ENCODE measurements at places on chromosomes 3 and 15.

GRCh38 chr15:90787881-90788280 lies 70.7 kb downstream of the BLM start:
- no peak overlapping the region for H3K27ac ChIP-seq
- H3K4me1 ChIP-seq, result no peaks in the 10 kb centered on the region
- H3K27me3 ChIP-seq, result no peaks in the 10 kb centered on the region
- no peak for DNase-seq

DNA sequence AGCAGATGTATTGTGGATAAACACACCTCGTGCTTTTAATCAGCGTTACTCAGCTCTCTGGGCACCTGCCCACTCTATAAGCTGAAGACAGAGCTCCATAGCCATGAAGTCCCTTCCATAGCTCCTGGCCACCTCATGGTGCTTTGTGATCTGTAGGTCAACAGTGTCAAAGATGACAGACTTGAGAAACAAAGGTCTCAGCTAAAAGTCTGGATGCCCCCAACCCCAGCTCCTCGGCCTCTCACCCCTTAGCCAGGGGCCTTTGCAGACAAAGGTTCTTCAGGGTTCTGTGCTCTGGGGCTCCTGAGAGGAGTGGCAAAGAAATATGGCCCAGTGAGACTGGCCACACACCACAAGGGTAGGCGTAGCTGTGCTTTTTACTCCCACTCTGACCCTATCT lies 168.6 kb downstream of the KLF13 start:
- H3K4me3 ChIP-seq, result no peak overlapping the region
- H3K27me3 ChIP-seq, result no peaks in the 10 kb centered on the region
- DNase-seq, result no peak
- no peak overlapping the region for H3K27ac ChIP-seq
- no peaks in the 10 kb centered on the region for H3K36me3 ChIP-seq

- no peak overlapping the region for H3K27ac ChIP-seq
- H3K27me3 ChIP-seq, result no peaks in the 10 kb centered on the region
- H3K4me1 ChIP-seq, result peaks cover 1% of the 10 kb centered on the region
- H3K36me3 ChIP-seq, result peaks cover 29% of the 10 kb centered on the region
These were observed 11.0 kb downstream of the ANKRD63 start for GRCh38 chr15:40271685-40272484.

GRCh38 chr15:59553879-59554735 lies 57.5 kb upstream of the GCNT3 start:
- H3K4me3 ChIP-seq, result no peak overlapping the region
- H3K27ac ChIP-seq, result peak overlapping the region; percentile 46
- H3K27me3 ChIP-seq, result no peaks in the 10 kb centered on the region
- peak; percentile 84 for DNase-seq

DNA sequence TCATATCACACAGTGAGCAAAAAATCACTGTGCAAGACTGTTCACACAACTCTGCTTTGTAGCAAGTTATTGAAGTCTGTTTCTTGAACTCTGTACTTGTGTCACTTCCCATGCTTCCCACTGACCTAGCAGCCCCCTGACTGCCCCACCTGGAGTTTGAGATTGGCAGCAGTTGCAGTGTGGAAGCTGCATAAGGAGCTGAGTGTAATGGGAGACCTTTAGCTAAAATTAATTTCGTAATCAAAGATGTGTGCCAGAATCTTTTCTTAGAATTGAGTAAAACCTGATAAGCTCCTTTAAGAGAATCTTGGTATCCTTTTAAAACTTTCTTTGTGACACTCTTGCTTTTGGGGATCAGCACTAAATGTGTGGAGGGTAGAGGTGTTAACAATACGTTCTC lies 42.8 kb downstream of the NKIRAS1 start:
- no peaks in the 10 kb centered on the region for H3K27me3 ChIP-seq
- H3K27ac ChIP-seq, result no peak overlapping the region
- peaks cover 35% of the 10 kb centered on the region for H3K4me1 ChIP-seq
- H3K4me3 ChIP-seq, result no peak overlapping the region
- DNase-seq, result peak; percentile 43

DNA sequence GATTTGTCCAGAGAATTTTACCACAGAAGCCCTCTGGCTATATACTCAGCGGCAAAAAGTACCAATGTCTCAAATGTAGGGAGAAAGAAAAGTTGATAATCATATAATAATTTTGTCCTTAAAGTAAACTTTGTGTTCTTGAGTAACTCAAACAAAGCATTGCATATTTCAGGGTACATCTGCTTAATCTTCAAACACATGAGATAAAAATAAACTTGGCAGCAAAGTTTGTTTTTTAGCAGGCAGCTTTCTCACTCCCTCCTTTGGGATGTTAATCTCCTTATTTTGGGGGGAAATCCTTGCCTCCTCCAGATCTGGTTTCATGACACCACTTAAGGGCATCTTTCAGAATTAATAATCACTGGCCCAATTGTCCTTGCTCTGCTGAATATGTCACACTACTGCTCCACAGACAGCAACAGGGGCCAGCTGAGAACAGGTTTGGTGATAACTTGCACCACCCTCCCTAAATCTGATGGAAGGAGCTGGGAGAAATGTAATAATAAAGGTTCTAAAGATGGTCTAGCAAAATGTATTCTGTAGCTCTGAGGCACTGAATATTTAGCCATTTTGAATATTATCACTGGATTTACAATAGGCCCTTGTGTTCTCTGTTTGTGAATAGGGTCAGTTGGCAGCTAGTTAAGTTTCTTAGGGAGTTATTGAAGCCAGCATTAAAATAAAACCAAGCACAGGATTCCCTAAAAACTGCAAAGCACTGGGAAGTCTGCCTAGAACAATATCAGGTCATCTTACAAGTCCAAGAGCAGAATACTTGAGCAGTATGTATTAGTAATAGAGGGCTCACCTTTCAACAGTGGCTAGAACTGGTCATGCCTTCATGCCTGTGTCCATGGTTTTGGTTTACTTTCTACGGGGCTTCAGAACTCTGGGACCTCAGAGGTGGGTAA lies 79.2 kb downstream of the EFL1 start:
- DNase-seq, result peak; percentile 47
- peaks cover 14% of the 10 kb centered on the region for H3K4me1 ChIP-seq
- no peak overlapping the region for H3K4me3 ChIP-seq

DNA sequence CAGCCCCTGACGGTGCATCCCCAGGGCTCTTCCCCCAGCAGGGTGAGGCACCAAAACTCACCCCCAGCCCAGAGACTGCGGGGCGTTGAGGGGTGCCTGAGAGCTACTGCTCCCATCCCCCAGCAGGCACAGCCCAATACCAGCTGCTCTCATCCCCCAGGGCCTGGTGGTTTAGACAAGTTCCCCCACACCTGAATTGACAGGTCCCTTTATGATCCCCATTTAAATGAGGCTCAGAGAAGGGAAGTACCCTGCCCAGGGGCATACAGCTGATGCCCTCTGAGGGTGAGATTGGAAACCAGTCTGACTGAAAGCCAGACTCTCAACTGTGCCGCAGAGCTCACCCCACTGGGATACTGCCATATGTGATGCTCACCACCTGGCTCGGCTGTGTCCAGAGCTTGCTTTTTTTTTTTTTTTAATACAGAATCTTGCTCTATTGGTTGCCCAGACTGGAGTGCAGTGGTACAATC lies 20.1 kb downstream of the DUSP7 start:
- H3K4me3 ChIP-seq, result no peak overlapping the region
- H3K27me3 ChIP-seq, result no peaks in the 10 kb centered on the region
- H3K27ac ChIP-seq, result no peak overlapping the region
- H3K36me3 ChIP-seq, result no peaks in the 10 kb centered on the region
- peaks cover 16% of the 10 kb centered on the region for H3K4me1 ChIP-seq

GRCh38 chr3:70640481-70640880 lies 328.0 kb upstream of the MDFIC2 start:
- no peaks in the 10 kb centered on the region for H3K36me3 ChIP-seq
- no peak for DNase-seq
- H3K4me3 ChIP-seq, result no peak overlapping the region

DNA sequence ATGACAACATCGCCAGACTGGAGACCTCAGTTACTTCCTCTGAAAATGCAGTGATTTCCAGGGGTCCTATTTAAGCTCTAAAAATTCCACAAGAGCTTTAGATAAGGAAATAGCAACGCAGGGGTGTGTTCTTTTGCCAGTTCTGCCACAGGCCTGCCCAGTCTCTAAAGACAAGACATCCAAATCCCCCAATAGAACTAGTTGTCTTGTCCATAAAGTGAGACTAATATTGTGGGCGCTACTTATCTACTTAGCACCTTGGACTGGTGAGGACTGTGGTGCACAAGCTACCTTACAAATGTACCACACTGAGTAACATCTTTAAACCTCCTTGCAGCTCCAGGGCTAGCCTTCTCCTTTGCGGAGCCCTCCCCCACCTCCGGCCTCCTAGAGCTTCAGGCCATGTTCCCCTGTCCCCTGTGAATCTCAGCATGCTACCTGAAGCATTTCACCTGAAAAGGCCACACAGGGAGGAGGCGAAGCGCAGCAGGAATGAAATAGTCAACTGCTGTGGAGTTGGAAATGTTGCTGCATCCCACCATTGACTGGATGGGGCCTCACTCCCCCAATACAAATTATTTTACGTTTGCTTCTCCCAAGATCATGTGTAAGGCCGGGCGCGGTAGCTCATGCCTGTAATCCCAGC lies 9.6 kb upstream of the LRRC2 start:
- no peak overlapping the region for H3K4me3 ChIP-seq
- DNase-seq, result no peak
- H3K36me3 ChIP-seq, result no peaks in the 10 kb centered on the region
- H3K27ac ChIP-seq, result no peak overlapping the region
- no peaks in the 10 kb centered on the region for H3K27me3 ChIP-seq
- H3K4me1 ChIP-seq, result no peaks in the 10 kb centered on the region

DNA sequence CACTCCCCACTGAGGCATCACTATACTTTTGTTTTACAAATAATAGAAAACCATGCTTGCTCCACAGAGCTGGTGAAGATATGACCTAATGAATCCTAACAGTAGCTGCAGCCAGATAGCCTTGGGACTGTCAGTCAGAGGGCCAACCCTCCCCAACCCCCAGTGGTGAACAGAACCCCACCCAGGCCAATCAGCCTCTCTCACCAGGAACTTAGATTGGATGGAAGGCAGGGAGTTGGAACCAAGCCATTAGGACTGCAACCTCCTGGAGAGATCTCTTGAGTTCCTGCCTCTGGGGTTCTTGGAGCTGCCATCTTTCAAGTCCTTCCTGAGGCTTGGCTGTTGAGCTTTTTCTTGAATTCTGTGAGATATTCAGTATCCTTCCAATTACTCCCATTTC lies 3.0 kb upstream of the MRPS22 start:
- H3K27me3 ChIP-seq, result no peaks in the 10 kb centered on the region
- H3K4me1 ChIP-seq, result peaks cover 6% of the 10 kb centered on the region
- no peak overlapping the region for H3K4me3 ChIP-seq
- no peak for DNase-seq
- no peak overlapping the region for H3K27ac ChIP-seq

DNA sequence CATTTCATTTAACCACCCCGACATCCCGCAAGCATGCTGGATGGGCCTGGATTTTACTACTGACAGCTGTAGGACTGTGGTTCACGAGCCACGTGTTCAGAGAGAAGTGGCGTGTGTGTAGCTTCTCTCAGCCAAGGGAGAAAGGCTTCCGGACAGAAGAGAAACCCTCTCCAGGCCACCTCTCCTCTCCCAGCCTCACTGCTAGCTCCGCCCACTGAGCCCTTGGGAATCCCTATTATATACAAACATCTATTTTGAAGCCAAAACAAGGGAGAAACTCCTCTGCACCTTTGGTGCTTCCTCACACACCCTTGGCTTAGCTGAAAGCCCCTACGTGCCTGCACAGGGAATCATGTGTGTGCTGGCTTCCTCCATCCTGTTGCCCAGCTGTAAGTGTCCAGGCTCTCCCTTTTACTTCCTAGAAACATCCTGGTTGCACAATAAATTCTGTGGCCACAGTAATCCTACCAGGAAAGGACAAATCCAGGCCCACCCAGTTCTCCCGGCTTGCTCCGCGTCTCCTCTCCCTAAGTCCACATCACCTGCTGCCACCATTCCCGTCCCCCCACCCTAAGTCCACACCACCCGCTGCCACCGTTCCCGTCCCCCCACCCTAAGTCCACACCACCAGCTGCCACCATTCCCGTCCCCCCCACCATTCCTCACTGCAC lies 30.5 kb downstream of the PCSK6 start:
- peaks cover 17% of the 10 kb centered on the region for H3K4me1 ChIP-seq
- DNase-seq, result no peak
- H3K4me3 ChIP-seq, result no peak overlapping the region
- H3K27me3 ChIP-seq, result no peaks in the 10 kb centered on the region
- no peak overlapping the region for H3K27ac ChIP-seq
- H3K36me3 ChIP-seq, result no peaks in the 10 kb centered on the region

- H3K27me3 ChIP-seq, result peaks cover 27% of the 10 kb centered on the region
- H3K27ac ChIP-seq, result no peak overlapping the region
- no peak overlapping the region for H3K4me3 ChIP-seq
- DNase-seq, result peak; percentile 43
- H3K4me1 ChIP-seq, result peaks cover 14% of the 10 kb centered on the region
These were observed 511.9 kb downstream of the GBE1 start for GRCh38 chr3:81249540-81250029.

DNA sequence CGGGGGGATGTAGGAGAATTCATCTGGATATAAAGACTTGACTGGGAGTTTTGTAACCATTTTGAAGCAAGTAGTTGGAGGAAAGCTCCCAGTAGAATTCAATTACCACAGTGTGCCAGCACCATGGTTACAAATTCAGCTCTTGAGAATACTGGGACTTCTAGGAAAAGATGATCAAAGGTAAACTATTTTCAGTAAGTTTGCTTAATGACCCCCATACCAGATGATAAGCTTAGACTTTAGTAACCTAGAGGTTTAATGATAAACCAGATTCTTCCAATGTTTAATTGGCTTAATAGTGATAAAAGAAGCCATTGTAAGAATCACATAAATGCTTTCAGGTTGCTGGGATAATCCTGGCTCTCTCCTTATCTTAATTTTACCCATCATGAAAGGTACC lies 22.3 kb downstream of the AP4E1 start:
- no peaks in the 10 kb centered on the region for H3K27me3 ChIP-seq
- DNase-seq, result no peak
- H3K4me1 ChIP-seq, result no peaks in the 10 kb centered on the region
- no peak overlapping the region for H3K4me3 ChIP-seq
- no peak overlapping the region for H3K27ac ChIP-seq

GRCh38 chr3:139588450-139588849 lies 48.9 kb upstream of the RBP1 start:
- no peaks in the 10 kb centered on the region for H3K4me1 ChIP-seq
- no peak overlapping the region for H3K27ac ChIP-seq
- no peaks in the 10 kb centered on the region for H3K27me3 ChIP-seq
- H3K4me3 ChIP-seq, result no peak overlapping the region
- H3K36me3 ChIP-seq, result no peaks in the 10 kb centered on the region

DNA sequence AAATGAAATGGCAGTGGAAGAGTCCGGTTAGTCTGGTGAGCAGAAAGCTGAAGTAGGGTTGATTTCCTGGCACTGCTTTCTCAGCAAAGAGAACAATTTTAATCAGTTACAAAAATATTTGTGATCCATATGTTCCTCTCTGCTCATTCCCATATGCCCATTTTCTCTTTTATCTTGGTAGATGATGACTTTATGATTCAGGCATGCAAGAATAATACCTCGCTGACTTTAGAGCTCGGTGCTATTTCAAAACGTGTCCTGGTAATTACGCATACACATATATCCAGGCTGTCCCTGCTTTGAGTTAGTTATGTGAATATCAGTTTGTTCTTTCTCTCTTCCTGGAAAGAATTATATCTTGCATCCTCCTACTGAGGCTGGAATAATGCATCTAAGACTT lies 38.5 kb downstream of the ARPP21 start:
- H3K36me3 ChIP-seq, result no peaks in the 10 kb centered on the region
- no peak overlapping the region for H3K27ac ChIP-seq
- H3K4me1 ChIP-seq, result no peaks in the 10 kb centered on the region
- H3K4me3 ChIP-seq, result no peak overlapping the region
- H3K27me3 ChIP-seq, result peaks cover 100% of the 10 kb centered on the region

GRCh38 chr15:41892621-41893421 lies 1.0 kb downstream of the SPTBN5 start:
- H3K27me3 ChIP-seq, result no peaks in the 10 kb centered on the region
- no peak overlapping the region for H3K4me3 ChIP-seq
- H3K27ac ChIP-seq, result no peak overlapping the region
- no peak for DNase-seq

Data from MCF 10A (cell line).